ENCODE measurements at places on chromosomes 1 and 21.

DNA sequence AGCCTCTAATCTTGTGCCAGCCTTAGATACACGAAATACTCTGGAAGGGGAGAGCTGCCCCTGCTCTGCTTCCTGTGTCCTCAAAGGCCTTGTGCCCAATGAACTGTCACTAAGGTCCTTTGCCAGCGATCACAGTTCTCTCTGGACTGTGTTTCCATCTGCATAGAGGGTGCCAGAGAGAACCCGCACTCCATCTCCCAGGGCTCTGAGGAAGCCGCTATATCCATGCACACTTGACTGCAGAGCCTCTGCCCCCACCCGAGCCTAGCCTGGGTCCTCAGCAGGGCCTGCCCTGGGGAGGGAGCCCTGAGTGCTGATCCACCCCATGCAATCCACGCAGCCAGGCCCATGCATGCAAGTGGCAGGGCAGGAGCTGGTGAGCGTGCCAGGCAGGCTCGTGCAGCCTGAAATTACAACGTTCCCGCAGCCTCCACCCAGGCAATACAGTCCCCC, 30.6 kb upstream of the KIF21B start:
- DNase-seq = no peak

DNA sequence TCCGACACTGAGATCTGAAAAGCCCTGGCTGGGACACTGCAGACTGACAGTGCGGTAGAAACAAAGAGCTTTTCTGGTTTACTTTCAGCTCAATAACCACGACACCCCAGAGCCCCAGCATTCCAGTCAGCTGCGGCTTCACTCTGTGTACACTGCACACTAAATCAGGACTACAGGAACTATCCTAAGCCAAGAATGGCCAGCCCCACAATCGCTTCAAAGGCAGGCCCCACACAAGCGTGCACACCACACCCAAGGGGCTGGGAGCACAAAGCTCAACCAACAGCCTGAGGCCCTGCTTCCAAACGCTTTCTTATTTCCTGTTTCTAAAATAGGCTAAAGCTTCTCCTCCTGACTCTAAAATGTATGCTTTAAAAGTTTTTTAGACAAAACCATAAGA, 28.4 kb downstream of the URB1 start:
- DNase-seq = no peak

DNA sequence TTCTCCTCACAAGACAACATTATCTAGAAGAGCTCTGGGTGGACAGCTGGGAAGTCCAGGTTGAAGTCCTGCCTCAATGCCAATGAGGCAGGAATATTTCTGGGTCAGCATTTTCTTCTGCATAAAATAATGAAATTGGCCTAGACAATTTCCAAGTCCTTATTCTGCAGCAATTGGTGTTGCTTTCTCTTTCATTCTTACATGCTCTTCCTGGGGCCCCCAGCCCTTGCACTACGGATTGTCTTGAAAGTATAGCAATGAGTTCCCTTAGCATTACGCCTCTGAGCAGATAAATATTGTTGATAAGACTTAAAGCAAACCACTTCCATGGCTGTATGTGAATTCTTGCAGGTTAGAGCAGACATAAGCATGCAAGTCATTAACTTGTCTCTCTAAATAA, 188.5 kb downstream of the TGFBR3 start:
- DNase-seq = peak; percentile 1

DNA sequence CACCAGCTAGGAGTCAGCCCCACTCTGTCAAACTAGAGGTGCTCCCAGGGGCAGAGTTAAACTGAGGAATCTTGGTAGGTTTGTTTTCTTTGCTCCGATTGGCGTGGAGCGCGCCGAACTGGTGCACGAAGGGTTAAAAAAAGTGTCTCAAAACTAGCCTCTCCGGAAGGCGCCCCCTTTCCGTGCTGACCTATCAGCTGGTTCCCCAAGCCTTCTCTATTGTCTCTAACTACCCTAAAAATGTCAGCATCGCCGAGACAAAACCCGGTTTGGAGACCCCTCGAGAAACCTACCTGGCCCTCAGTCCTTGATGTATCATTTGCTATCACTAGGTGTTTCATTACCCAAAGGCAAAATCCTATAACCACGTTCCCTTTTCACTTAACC, 2.2 kb downstream of the TGFB2 start:
- DNase-seq = no peak

- no peak for DNase-seq
Observed at GRCh38 chr1:89822999-89823628, 2.3 kb downstream of the LRRC8D start.

GRCh38 chr21:44398499-44398898, 45.1 kb downstream of the TRPM2 start:
- no peak for DNase-seq

GRCh38 chr1:171625225-171625624, 3.2 kb downstream of the MYOCOS start:
- DNase-seq = no peak

DNA sequence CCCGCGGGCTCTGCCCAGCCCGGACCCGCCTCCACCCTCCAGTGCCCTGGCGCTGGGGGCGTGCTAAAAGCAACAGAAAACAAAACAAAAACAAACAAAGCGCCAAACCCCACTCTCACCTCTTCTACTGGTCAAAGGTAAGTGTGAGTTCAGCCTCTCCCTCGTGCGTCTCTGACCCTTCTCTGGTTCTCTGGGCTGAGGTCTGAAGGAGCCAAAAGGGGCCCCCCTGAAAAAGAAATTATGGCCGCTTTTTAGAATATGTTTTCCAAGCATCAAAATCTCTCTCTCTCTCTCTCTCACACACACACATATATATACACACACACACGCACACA, 133.5 kb upstream of the DPYD start:
- no peak for DNase-seq

DNA sequence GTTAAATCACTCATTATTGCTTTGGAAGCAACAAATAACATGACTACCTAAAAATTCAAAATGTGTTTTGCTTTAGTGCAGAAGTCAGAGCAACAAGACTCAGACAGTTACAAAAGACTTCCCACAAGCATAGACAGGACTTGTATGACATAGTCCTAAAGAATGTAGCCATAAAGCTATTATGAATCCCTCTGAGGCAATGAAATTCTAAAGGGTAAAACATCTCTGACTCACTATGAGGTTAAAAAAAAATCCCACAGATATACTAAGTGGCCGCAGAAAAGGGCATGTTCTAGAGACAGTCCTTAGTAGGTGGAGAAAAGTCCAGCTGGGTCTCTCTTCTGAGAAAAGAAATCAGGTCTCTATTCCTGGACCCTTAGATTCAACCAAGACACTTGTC, 4.9 kb downstream of the PRKAB2 start:
- no peak for DNase-seq

DNA sequence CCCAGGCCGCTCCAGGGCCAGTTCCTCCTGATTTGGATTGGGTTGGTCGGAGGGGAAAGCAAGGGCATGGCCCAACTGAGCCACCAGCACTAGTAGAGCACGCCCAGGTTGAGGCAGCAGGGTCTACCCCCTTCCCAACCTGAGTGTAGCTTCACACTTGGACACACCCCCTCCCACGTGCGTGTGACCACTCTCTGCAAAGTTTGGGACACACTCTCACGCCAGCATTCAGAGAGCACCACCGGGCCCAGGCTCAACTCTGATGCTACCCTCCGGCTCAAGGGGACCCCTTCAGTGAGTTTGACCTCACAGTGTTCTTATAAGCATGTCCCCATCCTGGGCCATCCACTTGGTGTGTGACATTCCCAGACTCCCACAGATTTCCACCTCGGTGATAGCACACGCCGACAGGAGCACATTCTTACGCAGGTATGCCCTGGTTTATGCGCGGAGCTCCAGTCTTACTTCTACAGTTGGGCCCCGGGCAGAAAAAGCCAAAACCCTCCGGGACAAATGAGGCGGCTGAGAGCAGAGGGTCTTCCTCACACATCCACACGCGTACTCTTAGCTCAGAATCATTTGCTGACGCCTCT, 3.0 kb upstream of the DMRTA2 start:
- DNase-seq = no peak

GRCh38 chr1:190479516-190479915, 1.9 kb upstream of the BRINP3 start:
- no peak for DNase-seq

- no peak for DNase-seq
Observed at GRCh38 chr1:61825393-61825792, 83.1 kb downstream of the PATJ start.

GRCh38 chr1:152870831-152871730, 7.0 kb upstream of the SMCP start:
- DNase-seq = no peak

DNA sequence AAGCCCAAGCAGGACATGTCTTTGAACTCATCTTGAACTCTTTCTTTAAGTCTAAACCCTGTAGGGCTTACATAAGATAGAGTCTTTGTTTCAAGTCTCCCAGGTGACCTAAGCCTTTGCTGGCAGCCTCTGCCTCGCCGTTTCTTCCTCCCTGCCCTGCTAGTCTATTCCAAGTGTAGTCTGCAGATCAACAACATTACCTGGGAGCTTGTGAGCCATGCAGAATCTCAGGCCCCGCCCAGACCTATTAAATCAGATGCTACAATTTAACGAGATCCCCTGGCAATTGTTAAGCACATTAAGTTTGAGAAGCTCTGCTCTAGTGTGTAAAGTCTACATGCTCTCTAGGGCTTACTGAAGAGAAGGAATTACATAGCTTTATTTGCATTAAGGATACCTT, 271.6 kb downstream of the PBX1 start:
- DNase-seq = no peak

- DNase-seq = no peak
Observed at GRCh38 chr1:47436979-47437446, 831 bp upstream of the FOXD2 start.

DNA sequence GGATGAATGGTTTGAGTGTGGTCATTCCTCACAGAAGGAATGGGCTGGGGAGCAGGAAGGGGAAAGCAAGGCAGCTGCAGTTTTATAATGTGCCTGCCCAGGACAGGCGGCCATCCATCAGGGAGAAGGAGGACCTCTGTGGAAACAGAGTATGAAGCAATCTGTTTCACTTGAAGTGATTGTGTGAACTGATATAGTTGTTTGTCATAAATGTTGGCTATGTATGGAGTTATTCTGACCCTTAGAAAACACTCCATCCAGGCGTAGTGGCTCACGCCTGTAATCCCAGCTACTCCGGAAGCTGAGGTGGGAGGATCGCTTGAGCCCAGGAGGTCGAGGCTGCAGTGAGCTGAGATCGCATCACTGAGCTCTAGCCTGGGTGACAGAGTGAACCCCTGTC, 46.5 kb downstream of the NENF start:
- DNase-seq = no peak

DNA sequence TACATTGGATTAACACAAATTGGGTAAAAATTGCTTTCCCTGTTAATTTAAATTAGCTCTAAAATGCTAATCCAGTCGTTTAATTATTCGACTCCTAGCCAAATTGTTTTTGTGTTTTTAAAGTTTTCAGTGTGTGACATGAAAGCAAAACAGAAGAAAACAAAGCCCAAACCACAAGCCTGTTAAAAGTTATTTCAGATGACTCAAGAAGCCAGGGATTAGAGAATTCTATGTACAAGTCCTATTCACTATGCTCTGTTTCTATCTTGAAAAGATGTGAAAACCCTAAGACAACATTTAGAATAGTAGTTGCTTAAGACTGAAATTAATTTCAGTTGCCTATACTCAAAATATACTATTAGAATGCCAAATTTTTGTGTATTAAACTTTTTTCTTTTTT, 294.8 kb upstream of the ADAMTS5 start:
- DNase-seq = no peak

GRCh38 chr1:47216278-47217059, 15.6 kb downstream of the TAL1 start:
- DNase-seq = no peak

DNA sequence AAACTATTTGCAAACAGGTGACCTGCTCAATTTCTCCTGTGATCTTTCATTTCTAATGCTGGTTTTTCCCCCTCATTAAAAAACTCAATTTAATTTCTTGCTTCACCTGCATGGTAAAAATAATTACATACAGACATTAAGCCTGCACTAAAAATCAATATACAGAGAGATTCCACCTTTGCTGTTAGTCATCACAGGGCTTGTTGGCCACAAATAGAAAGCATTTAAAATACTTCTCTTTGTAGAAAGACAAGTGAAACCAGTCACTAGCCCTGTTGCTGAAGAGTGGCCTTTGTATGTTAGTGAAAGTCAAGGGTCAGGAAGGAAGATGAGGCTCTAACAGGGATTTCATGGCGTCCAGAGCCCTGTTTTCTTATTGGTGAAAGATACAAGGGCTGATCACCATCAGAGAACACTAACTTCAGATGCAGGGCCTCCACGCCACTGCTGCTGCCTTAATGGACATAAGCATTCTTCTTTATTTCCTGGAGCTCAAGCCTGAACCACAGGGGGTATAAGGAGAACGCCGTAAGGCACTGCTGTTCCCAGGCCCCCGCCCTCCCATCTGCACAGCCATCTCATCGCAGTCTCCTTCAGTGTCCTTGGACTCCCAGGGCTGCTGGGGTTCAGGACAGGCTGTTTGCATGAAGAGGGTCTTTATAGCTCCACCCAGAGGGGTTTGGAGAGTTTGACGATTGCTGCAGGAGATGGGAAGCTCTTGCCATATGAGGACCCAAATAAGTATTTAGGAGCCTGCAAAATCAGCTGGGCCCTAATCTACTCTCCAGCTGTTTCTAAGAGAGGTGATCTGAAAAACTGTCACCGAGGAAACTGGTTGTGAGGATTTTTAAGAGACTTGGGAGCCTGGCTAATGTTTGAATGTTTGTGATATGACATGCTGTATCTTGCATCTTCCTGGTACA, 117.3 kb upstream of the IRF2BP2 start:
- no peak for DNase-seq

DNA sequence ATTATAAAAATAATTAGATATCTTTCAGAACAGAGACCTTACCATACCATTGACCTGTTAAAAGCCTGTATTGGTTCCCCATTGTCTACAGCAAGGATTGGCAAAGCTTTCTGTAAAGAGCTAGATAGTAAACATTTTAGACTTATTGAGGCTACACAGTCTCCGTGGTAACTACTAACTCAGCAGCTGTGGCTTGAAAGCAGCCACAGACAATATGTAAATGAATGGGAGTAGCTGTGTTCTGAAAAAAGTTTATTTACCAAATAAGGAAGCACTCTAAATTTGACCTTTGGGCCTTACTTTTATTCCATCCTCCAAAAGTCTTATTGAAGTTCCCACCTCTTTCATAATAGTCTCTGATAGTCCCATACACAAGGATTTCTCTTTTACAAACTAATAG, 39.7 kb downstream of the NUP210L start:
- no peak for DNase-seq

DNA sequence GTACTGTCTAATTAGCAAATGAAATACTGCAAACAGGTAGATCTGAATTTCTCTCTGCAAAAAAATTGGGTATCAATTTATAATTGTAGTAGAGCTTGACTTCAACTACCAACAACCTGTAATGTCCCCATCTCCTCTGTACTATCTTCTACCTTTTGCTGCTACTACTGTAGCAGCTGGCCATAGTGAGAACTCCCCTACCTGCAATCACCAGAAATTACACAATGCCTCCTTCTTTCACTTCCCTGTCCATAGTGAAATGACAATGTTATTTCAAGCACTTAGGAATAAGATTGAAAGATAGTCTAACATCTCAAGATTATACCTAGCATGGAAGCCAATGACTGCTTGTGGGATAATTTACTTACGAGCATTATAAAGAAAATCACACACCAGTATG, 100.4 kb downstream of the ACBD6 start:
- no peak for DNase-seq

GRCh38 chr1:69376408-69376807, 191.3 kb upstream of the LRRC7 start:
- DNase-seq = no peak

Data from activated naive CD4-positive, alpha-beta T cell (primary cell).